ENCODE measurements at places on chromosomes 2 and 18.

DNA sequence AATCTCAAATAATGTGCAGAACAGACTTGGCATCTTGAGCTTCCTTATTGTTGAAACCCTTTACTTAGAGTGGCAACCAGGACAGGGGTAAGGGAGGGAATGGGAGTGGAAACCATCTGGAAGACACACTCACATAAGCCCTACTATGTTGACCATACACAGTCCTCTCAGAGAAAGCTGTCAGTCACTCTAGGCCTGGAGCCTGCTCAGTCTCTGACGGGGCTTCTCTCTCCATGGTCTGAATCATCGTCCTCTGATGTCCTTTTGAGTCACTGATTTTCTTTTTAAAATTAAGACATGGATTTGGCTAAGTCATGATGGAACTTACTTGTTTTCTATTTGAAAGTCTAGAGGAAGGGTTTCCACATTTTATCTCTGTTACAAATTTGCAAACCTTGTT lies 74.0 kb downstream of the MYO1B start:
- no peak for DNase-seq

- DNase-seq = no peak
These were observed 42.7 kb downstream of the EPHA4 start for GRCh38 chr2:221529177-221529942.

DNA sequence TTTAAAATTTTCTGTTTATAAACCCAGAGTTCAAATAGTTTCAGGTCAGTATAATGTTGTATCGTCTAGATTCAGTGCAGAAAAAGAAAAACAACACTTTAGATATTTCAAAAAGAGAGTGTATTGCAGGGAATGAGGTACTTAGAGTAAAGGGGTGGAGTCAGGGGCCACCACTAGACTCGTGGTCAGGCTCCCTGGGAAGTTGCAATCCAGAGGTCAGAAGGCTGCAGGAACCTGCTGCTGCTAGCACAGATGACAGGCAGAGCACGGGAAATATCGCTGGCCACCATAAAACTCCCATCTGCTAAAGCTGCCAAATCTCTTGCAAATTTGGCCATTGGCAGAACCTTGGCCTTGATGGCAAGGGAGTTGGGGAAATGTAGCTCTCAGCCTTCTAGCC lies 64.6 kb downstream of the THNSL2 start:
- no peak for DNase-seq

GRCh38 chr2:151852260-151853069 lies 24.2 kb upstream of the ARL5A start:
- DNase-seq = no peak

- no peak for DNase-seq
These were observed 6.5 kb downstream of the MOGAT1 start for GRCh38 chr2:222677981-222678380.

GRCh38 chr2:64220265-64220664 lies 76.0 kb upstream of the PELI1 start:
- no peak for DNase-seq

GRCh38 chr2:177270531-177270930 lies 6.0 kb upstream of the NFE2L2 start:
- no peak for DNase-seq

GRCh38 chr2:197931661-197932312 lies 127.4 kb downstream of the PLCL1 start:
- DNase-seq = no peak

- DNase-seq = no peak
These were observed 21.9 kb upstream of the RMP24 start for GRCh38 chr18:35950628-35950982.

DNA sequence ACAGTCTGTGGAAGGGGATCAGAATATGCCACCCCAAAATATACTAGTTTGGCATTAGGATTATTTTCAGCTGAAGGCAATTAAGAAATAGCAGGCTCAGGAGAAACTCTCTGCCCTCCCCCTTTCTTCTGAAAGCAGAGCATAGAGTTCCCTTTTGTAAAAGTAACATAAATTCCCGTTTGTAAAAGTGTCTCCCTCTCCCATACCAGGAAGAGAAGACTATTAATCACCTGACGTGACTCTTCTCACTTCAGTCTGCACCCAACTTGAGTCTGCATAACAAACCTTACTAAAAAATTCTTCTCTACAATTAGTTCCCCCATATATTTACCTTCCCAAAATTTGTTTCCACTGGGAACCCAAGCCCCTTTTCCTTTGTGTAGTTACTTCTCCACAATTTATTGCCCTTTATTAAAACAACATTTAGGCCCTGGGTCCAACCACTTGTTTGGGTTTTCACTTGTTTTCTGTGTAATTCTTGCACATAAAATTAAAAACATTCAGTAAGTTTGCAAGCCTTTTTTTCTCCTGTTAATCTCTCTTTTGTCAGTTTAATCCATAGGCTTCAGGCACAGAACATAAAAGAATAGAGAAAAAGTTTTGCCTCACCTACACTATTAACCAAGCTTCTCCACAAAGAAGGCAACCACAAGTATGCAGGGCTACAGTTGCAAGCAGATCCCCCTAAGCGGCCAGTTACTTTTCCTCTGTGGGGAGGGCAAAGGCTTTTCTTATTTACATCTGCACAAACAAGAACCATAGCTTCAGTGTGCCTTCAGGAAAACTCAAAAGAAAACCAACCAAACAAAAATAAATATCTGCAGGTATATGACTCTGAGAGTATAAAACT lies 107.6 kb upstream of the MSH2 start:
- no peak for DNase-seq

- no peak for DNase-seq
These were observed 786 bp upstream of the TMEM200C start for GRCh38 chr18:5895876-5896740.

DNA sequence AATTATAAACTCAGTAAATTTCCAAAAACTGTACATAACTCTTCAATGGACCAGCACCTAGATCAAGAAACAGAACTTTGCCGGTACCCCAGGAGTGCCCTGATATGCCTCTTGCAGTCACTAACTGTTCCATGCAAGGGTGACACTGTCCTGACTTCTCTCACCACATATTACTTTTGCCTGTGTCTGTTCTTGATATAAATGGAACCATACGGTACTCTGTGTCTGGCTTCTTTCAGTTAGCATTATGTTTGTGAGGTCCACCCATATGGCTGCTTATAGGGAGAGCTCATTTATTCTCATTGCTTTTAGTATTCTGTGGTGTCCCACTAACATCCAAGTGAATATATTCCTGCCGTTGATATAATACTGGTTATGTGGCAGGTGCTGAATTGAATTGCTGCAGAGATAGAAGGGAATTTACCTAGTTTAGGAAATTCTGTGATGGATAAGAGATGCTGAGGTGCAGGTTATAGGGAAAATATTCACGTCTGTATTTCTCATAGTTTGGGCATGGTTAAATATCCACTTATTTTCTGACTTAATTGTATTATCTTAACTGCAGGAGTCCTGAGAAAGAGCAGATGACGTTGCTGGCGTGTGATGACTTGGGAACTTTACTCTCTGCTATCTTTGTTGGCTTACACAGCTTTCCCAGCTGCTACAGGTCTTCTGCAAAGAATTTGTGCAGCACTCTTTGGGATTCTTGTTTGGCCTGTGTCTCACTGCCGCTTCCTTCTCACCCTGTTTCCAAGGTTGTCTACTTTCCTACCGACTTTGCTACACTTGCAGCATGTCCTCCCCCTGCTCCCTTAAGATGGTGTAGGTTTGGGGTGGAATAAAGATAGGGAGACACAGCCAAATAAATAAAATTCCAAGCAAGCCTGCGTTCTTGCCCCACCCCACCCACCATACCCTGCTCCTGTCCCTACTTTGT lies 107.9 kb downstream of the MAP4K4 start:
- DNase-seq = no peak

DNA sequence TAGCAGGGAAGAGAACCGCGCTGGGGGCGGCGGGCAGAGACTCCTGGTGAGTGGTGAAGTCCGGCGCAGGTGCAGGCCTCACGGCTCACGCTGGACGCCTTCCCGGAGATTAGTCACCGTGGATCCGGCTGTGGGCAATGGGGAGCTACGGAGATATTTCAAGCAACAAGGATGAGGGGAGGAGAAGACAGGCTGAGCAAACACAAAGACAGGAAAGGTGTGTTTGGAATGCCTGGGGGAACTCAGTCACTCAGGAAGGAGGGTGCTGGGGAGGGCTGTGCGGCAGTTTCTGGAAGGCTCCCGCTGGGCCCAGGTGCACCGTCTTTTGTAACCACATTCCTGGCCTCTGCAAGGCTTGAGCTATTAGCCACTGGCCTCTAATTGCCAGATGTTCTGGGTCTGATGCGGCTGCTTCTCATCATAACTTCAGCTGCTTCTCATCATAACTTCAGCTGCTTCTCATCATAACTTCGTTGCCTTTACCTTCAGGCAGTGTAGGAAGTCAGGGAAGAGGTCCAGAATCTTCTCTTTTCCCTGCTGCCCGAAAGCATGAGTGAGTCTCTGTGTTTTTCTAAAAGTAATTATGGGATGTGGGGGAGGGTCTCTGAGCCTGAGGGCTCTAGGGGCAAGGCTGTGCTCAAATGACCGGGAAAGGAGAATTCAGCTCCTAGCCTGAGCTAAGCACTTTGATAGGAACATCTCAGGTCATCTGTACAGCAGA lies 118.9 kb downstream of the PXDN start:
- DNase-seq = no peak

GRCh38 chr2:146278881-146279280 lies 1565.9 kb upstream of the ACVR2A start:
- no peak for DNase-seq

GRCh38 chr2:203802342-203803052 lies 65.1 kb upstream of the CTLA4 start:
- peak; percentile 46 for DNase-seq

- DNase-seq = no peak
These were observed 222.3 kb upstream of the CDH19 start for GRCh38 chr18:66826211-66826610.

DNA sequence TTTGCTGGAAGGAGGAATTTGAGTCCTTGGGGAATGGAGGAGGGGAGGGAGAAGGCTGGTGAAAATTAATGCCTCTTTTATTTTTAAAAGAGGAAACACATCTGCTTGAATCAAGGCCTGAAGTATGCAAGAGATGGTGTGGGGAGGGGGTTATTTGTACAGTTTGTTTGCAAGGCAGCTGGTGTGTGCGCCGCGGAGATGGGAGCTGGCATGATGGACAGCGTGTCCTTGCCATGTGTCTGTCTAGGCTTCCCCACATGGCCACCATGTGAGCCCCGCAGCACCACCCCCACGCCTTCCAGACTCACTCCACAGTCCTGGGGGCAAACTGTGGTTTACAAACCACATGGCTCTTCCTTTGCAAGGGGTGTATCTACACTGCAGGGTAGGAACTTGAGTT lies 154.8 kb upstream of the APCDD1 start:
- no peak for DNase-seq

GRCh38 chr2:46361920-46362666 lies 64.9 kb downstream of the EPAS1 start:
- DNase-seq = no peak

DNA sequence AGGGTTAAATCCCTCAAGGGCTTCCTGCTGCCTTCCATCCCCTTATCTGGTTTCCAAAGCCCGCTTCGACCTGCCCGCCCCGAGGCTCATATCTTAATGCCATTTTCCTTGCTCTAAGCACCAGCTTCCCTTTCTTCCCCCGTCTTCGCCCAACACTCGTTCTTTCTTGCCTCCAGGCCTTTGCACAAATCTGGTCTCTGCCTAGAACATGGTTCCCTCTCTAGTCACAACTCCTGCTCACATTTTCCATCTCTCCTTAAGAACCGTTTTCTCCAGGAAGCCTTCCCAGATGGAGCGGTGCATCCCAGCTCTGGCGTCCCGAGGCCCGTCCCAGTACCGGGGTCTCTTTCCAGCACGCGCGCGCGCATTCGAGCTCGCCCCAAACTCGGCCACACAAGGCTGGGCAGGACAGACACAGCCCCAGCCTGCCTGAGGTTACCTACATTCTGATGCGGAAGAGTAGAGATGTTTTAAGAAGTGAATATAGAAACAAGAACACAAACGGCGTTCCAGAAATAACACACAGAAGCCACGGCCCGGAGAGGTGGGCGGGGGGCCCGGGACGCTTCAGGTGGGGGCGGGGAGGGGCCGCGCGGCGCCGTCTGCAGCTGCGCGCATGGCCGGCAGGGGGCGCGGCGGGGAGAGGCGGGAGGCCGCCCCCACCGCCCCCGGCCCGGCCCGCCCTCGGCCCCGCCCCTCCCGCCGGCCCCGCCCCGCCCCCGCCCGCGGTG lies at the start of gene DGKD:
TSS of gene DGKD (plus strand) at position 726 of the 731 bp plus-strand sequence. CDS start 25 bp downstream, outside the sequence.
- peak; percentile 77 for DNase-seq

DNA sequence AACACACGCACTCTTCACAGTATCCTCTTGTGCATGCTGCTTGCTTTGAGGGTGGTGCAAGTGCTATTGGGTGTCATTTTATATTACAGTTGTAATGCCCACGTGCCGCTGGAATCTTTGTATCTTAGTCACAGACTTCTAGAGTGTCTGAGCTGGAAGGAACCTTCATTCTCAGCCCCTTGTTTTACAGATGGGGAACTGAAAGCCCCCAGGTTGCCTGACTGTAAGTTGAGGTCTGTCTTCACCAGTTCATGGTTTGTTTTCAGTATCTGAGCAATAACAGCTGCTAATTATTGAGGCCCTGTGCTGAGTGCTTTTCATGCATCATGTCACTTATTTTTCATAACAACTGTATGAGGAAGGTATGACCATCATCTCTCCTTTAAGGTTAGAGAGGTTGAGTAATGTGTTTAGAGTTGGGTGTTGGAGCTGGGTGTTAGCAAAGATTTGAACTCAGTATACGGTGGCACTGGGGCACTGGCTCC lies 77.0 kb downstream of the PRKCE start:
- DNase-seq = no peak

DNA sequence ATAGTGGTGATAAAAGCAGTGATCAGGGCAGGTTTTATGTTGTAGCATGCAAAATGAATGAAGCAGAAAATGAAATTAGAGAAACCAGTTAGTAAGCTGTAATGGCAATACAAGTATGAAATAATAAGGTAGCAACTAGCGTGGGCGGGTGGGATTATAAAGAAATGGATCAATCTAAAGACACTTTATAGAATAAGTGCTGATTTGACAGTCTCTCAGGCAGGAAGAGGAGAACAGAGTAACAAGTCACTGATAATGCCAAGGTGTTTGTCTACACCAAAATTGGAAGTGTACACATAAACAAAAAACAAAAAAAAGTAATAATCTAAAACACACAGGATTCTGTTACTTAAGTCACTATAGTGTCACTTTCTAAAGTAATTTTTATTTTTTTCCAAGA lies 51.0 kb upstream of the PCBP1 start:
- DNase-seq = no peak

- DNase-seq = peak; percentile 49
These were observed 43.1 kb downstream of the KCTD18 start for GRCh38 chr2:200466425-200467418.

DNA sequence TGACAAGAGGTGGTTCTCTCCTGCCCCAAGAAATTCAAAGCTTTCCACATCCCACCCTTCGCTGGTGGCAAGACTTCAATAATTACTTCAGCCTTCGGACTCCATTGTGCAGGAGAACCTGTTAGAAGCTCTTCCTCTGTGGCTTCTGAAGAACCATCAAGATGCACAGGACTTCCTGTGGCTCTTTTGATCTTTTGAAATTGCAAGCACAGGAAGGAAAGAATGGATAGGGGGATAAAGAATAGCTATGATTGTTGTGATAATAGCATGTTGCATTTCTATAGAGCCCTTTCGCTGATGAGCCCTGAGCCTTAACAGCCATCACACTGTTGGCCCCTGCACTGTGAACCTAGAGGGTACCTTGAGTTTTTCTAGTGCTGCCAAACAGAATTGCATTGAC lies 7.4 kb downstream of the EPAS1 start:
- DNase-seq = peak; percentile 27

- peak; percentile 24 for DNase-seq
These were observed 58.1 kb upstream of the TMEM182 start for GRCh38 chr2:102703748-102704147.

- no peak for DNase-seq
These were observed 80.8 kb upstream of the PAPOLG start for GRCh38 chr2:60675301-60675700.
